T-cell (primary cell): ENCODE measurements at places on chromosomes 4 and X.

- no peaks in the 10 kb centered on the region for H3K36me3 ChIP-seq
- DNase-seq = no peak
- H3K27ac ChIP-seq = no peak overlapping the region
- no peak overlapping the region for H3K4me3 ChIP-seq
These were observed 222.4 kb downstream of the SHROOM3 start for GRCh38 chr4:76657443-76657842.

DNA sequence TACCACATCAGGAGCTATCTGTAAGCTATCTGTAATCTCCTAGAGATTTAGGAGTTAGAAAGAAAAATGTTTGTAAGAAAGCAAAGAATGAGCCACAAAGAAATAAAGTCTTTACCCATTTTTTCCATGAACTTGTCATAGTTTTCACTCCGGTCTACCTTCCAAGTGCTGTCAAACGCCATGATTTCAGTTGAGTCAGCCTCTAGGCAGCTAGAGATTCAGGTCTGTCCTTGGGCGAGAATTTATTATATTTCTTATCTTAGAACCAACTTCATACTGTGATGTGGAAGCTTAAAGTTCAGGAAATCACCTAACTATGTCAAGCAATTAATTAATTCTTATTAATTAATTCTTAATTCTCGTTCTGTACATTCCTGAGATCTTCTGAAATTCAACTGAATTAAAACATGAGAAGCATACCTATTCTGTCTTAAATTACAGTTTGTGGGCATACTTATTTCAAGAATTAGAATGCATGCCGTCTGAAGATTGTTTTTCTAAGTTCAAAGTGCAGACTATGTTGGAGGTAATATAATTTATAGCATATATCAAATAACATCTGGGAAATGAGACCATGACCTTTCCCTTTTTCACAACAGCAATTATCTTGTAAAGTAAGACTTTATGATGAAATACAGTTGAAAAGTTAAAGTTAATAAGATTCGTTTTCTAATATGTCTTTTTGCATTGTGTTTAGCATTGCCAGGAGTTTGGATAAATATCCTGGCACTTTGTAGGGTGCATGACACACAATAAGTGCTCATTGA is at the start of gene FABP2:
Gene FABP2, minus strand, starts transcription at position 218 of the 767 bp plus-strand sequence. Its CDS starts 36 bp downstream, at position 182.
- no peaks in the 10 kb centered on the region for H3K36me3 ChIP-seq
- no peak within 1 kb of the TSS for H3K27ac ChIP-seq
- H3K27me3 ChIP-seq = no peaks in the 10 kb centered on the region
- DNase-seq = no peak
- no peaks in the 10 kb centered on the region for H3K4me1 ChIP-seq
- H3K4me3 ChIP-seq = no peak within 1 kb of the TSS

DNA sequence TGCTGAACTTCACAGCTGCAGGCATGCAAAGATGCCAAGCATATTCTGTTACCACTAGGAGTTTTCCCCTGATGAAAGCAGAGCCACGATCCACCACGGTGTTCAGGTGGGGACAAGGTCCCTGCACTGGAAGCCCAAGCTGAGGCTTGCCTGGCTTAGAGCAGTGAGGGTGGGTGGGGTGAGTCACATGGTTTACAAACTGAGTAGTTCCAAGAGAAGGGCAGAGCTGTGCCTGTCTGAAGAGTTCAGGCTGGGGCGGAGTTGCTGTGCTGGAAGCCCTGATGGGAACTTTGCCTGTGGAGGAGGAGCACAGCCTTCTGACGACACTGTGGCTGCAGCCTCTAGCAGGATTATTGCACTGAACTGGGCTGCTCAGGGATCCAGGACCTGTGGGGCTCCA is 45.5 kb downstream of the FAM9B start:
- H3K36me3 ChIP-seq = no peaks in the 10 kb centered on the region
- no peaks in the 10 kb centered on the region for H3K27me3 ChIP-seq
- no peak for DNase-seq
- H3K27ac ChIP-seq = no peak overlapping the region

GRCh38 chr4:2728221-2728620 is 27.9 kb downstream of the TNIP2 start:
- H3K36me3 ChIP-seq = peaks cover 26% of the 10 kb centered on the region
- H3K4me1 ChIP-seq = peaks cover 8% of the 10 kb centered on the region
- DNase-seq = no peak
- H3K27ac ChIP-seq = no peak overlapping the region

GRCh38 chr4:77203380-77204197 is 46.6 kb downstream of the CCNG2 start:
- H3K27me3 ChIP-seq = no peaks in the 10 kb centered on the region
- H3K4me1 ChIP-seq = peaks cover 6% of the 10 kb centered on the region
- peak; percentile 42 for DNase-seq
- H3K27ac ChIP-seq = no peak overlapping the region
- H3K36me3 ChIP-seq = no peaks in the 10 kb centered on the region

DNA sequence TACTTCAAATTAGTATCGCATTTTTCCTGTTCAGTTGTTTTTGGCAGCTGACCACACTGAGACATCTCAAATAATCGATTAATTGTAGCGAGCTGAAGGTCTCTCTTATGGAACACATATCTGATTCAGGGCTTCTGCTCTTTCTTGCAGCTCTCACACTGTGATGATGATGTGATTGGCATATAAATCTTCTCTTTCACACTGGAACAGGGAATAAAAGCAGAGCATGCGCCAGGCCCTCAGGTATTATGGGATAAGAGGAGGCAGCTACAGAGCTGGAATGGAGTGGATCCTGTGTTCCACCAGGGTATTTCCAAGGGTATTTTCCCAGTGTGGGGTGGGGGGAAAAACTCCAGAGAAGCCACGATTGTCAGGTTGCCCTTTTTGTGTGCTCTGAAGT is 265.4 kb upstream of the CASK start:
- H3K27ac ChIP-seq = no peak overlapping the region
- DNase-seq = no peak
- H3K27me3 ChIP-seq = no peaks in the 10 kb centered on the region
- no peaks in the 10 kb centered on the region for H3K36me3 ChIP-seq
- no peak overlapping the region for H3K4me3 ChIP-seq

GRCh38 chr4:128364565-128364964 is 77.0 kb upstream of the PGRMC2 start:
- DNase-seq = no peak
- no peak overlapping the region for H3K27ac ChIP-seq
- no peaks in the 10 kb centered on the region for H3K36me3 ChIP-seq
- H3K27me3 ChIP-seq = no peaks in the 10 kb centered on the region
- no peak overlapping the region for H3K4me3 ChIP-seq

GRCh38 chr4:76892001-76892400 is 5.9 kb downstream of the SOWAHB start:
- H3K27me3 ChIP-seq = peaks cover 23% of the 10 kb centered on the region
- DNase-seq = no peak
- H3K4me1 ChIP-seq = no peaks in the 10 kb centered on the region

- no peak for DNase-seq
- H3K27ac ChIP-seq = no peak overlapping the region
- no peaks in the 10 kb centered on the region for H3K27me3 ChIP-seq
These were observed 79.8 kb downstream of the DCLK2 start for GRCh38 chr4:150158041-150158440.

GRCh38 chr4:76212851-76213414 is 691 bp downstream of the SCARB2 start:
- H3K4me3 ChIP-seq = peak overlapping the region; percentile 79
- peak overlapping the region; percentile 90 for H3K27ac ChIP-seq
- H3K27me3 ChIP-seq = no peaks in the 10 kb centered on the region
- peaks cover 20% of the 10 kb centered on the region for H3K4me1 ChIP-seq
- DNase-seq = peak; percentile 73
- no peaks in the 10 kb centered on the region for H3K36me3 ChIP-seq

- no peak overlapping the region for H3K27ac ChIP-seq
- H3K36me3 ChIP-seq = no peaks in the 10 kb centered on the region
- peaks cover 6% of the 10 kb centered on the region for H3K4me1 ChIP-seq
- DNase-seq = no peak
- H3K4me3 ChIP-seq = no peak overlapping the region
- no peaks in the 10 kb centered on the region for H3K27me3 ChIP-seq
These were observed 74.8 kb upstream of the ENPP6 start for GRCh38 chr4:184292465-184292867.

DNA sequence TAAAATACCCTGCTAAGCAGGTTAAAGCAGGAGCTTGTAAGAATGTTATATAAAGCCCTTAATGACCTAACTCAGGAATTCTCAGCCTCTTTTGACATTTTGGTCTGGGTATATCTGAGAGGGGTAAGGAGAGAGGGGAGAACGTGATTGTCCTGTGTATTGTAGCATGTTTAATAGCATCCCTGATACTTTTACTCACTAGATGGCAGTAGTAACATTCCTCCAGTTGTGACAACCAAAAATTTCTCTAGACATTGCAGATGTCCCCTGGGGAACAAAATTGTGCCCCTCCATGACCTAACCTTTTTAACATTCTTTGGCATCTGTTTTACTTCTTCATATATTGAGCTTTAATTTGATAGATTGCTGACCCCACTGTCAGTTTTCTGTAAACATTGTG is 17.9 kb downstream of the SMARCA5 start:
- no peak overlapping the region for H3K27ac ChIP-seq
- no peaks in the 10 kb centered on the region for H3K27me3 ChIP-seq
- peaks cover 91% of the 10 kb centered on the region for H3K36me3 ChIP-seq
- H3K4me3 ChIP-seq = no peak overlapping the region
- H3K4me1 ChIP-seq = no peaks in the 10 kb centered on the region

- H3K4me3 ChIP-seq = no peak overlapping the region
- H3K36me3 ChIP-seq = no peaks in the 10 kb centered on the region
- no peak for DNase-seq
- H3K4me1 ChIP-seq = peaks cover 6% of the 10 kb centered on the region
- no peak overlapping the region for H3K27ac ChIP-seq
These were observed 3.9 kb downstream of the SPCS3 start for GRCh38 chr4:176323511-176324160.

DNA sequence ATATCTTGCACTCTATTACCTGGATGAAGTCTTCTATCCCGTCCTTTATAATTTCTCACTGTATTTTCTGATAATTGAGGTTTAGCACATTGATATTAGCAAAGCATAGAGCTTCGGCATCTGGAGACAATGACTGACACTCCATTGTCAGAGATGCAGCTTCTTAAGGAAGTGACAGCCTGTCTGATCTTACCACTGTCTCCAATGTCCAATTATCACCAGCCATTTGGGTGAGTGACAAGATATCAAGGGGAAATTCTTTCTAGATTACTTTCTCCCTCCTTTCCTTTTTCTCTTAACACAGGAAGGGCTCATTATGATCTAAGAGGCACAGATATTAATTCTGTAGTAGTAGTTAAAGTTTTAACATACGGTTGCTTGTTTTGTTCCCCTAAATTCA is 86.4 kb downstream of the LDB2 start:
- no peaks in the 10 kb centered on the region for H3K36me3 ChIP-seq
- no peak for DNase-seq
- H3K4me3 ChIP-seq = no peak overlapping the region
- H3K27ac ChIP-seq = no peak overlapping the region
- no peaks in the 10 kb centered on the region for H3K4me1 ChIP-seq
- H3K27me3 ChIP-seq = no peaks in the 10 kb centered on the region

- H3K36me3 ChIP-seq = no peaks in the 10 kb centered on the region
- no peak overlapping the region for H3K27ac ChIP-seq
- no peaks in the 10 kb centered on the region for H3K4me1 ChIP-seq
- no peaks in the 10 kb centered on the region for H3K27me3 ChIP-seq
These were observed 142.5 kb upstream of the SMAD1 start for GRCh38 chr4:145339075-145339725.

DNA sequence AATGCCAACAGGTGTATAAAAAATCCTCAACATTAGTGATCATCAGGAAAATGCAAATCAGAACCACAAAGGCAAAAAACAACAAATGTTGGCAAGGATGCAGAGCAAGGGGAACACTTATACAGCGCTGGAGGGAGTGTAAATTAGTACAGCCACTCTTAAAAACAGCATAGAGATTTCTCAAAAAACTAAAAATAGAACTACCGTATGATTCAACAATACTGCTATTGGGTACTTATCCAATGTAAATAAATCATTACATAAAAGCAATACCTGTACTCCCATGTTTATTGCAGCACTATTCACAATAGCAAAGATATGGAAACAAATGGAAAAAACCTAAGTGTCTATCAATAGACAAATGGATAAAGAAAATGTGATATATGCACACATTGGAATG is 171.3 kb downstream of the SLC7A11 start:
- DNase-seq = no peak
- no peak overlapping the region for H3K4me3 ChIP-seq

DNA sequence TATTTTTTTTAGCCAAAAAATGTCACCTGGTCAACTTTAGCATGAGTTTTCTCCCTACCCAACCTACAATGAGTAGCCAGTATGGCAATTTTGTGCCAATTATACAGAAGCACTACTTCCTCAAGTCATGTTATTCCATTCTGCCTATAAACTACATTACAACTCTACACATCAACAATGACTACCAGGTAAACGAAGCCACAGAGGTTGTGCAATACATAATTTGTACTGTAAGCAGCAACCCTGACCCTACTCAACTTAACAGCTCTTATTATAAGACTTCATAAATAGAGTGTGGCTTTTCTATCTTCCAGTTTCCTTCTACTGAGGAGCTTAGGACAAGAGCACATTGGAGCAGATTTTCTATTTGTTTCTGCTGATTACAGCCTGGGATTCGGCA is 160.5 kb downstream of the HS3ST1 start:
- no peak overlapping the region for H3K4me3 ChIP-seq
- no peak overlapping the region for H3K27ac ChIP-seq
- no peaks in the 10 kb centered on the region for H3K4me1 ChIP-seq
- H3K27me3 ChIP-seq = no peaks in the 10 kb centered on the region
- H3K36me3 ChIP-seq = no peaks in the 10 kb centered on the region

GRCh38 chr4:183950536-183950935 is 45.4 kb downstream of the STOX2 start:
- no peak overlapping the region for H3K4me3 ChIP-seq
- H3K27me3 ChIP-seq = peaks cover 3% of the 10 kb centered on the region
- H3K27ac ChIP-seq = no peak overlapping the region
